SHP77 (cell line): ENCODE measurements at places on chromosomes 11 and 22.

- peak; percentile 53 for DNase-seq
Observed at GRCh38 chr11:47271961-47272661, 2.2 kb downstream of the MADD start.

DNA sequence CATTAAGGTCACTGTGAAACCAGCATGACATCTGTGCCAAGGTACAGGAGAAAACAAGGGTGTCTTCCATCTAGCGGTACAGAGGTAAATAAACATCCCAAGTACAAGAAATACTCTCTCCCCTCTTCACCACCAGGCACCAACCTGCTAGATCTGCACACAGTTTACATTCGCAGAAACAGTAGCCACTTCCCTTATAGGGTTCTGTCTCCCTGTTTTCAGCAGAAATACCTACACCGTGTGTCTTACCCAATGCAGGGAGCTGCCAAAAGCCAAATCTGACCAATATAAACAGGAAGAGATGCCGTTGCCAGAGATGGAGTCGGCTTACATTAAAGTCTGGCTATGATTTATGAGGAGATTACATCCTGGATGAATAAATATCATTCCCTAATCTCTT, 1.2 kb downstream of the SCN4B start:
- DNase-seq = no peak

DNA sequence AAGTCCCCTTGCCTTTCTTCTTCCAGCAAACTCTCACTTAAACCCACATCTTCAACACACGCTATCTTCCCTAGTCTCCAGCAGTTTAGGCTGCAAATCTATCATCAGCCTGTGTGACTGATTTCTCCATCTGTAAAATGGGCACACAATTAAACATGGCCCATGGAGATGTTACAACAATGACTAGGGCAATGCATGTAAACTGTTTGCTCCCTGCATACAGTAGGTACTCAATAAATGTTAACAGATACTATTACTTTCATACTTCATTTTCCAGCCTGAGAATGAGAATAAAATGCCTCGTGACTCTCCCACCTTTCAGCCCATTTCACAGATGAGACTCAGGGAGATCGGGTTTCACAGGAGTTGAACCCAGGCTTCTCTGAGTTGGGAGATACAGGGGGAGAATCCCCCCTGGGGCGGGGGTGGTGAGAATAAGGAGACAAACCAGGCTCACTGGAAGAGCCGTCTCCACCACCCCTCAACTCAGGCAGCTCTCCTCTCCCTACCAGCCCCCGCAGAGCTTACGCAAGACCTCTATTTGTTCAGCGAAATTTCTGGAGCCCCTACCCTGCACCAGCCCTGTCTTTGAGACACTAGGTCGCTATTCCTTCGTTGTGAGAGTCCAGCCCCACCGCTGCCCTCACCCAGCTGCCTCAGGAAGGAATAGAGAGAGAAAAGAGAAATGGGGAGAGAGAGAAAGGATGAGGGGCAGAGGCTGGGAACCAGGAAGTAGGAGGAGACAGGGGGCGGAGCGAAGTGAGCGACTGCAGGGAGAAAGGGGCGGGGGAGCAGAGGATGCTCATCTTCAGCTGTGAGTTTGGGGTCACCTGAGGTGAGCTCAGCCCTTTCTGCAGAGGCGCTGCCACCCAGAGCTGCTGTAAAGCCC, 42.1 kb upstream of the KLHL35 start:
- DNase-seq = no peak

DNA sequence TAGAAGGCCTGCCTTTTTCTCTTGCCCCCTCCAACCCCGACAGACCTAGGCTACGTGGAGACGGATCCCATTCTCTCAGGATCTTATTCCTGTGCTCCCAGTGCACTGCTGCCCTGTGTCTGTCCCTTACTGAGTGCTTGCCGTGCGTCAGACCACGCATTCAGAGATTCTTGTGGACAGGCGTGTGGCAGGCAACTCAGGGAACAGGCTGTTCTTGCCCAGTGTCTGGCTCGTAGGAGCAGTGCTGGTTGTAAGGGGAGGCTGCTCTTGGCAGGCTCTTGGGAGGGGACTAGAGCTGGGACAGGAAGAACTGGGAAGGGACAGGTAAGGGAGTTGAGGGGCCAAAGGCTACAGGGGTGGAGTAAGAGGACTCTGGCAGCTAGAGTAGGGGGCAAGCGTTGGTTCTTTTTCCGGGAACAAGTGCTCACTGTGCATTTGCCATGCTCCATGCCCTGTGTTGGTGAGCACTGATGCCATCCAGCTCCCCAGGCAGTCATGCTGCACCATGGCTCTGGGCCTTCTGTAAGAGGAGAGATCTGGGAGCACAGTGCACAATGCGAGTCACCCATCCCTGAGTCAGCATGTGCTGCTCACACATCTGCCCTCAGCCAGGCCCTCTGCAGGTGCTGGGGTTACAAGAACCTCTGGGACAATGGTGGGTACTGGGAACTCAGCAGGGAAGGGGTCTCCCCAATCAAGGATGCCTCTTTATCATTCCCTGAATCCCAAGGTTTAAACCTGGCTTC, 119.1 kb downstream of the TBC1D22A start:
- DNase-seq = no peak

GRCh38 chr11:64119700-64120099, 46.2 kb downstream of the MACROD1 start:
- no peak for DNase-seq

DNA sequence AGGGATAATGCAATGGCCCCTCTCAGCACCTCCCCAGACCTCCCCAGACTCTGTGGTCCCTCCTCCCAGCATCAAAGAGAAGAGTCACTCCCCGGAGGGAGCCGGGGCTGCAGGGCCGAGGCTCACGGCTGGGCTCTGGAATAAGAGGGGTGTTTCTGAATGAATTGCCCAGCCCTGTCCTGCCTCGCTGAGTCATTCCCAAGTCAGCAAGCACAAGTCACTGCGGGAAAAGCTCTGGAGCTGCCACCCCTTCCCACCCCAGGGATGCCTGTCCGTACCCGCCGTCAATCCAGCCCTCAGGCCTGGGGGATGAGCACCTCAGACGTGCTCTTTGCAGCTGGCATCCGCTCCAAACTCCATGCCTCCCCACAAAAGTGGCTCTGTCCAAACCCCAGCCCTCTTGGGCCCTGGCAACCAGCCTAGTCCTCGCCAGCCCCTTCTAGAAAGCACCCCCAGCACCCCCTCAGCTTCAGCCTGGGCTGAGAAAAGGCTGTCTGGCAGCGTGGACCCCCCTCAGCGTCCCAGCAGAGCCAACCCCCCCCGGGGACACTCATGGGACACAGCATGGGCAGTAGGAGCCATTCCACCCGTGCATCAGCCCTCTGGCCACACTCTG, 22.7 kb downstream of the CELSR1 start:
- no peak for DNase-seq

GRCh38 chr11:131356206-131356605, 14.2 kb upstream of the NTM start:
- no peak for DNase-seq

GRCh38 chr11:2742201-2742600, 42.4 kb upstream of the KCNQ1OT1 start:
- DNase-seq = no peak
